ENCODE measurements at places on chromosomes 16 and 17. TPM values are rescaled to one million over a fixed set of nuclear protein-coding genes. Genes with fewer than 3 reads are reported as not detected.

DNA sequence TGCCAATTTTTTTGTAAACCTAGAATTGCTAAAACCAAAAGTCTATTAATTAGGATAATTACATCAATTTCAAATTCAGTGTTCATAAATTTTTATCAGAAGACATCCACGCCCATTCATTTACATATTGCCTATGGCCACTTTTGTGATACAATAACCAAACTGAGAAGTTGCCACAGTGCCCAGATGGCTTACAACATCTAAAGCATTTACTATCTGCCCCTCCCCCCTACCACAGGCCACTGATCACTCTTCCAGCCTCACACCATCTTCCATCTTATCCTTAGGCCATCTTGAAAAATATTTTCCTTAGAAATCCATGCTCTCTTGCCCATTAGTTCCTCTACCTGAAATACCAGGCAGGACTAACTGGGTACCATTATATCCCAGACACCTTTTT lies 6.3 kb upstream of the PRKAR1A start:
- no peak for DNase-seq

DNA sequence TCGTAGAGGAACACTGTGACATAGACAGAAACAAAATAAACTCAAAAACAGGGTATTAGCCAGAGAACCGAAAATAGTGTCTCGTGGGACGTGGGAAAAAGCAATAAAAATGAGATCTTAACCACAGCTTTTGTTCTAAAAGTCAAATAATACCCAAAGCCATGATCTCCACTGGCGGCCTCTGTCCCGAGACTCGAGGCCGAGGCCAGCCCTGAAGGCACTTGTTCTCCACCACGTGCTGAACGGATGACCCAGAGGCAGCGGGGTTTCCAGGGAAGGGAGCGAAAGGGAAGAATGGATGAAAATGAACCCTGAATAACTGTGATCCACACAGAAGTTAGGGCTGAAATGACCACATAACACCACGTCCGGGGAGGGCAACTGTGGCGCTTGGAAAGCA lies 84.8 kb upstream of the CREBBP start:
- DNase-seq, result no peak

DNA sequence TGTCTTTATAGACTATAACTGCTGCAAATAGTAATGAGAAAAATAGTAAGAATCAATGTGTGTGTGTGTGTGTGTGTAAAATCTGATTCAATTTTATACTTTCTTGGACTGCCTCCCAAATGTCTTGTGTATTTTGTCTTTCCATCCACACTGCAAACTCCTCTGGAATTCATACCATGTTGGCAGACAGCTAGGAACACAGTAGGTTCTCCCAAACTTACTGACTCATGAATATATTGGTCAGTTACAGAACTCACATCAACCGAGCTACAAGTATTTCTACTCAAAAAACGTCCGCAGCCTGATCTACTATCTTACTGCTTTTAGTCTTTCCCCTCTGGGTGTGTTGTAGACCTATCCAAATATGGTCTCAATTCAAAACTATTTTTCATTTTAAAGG lies 542.7 kb upstream of the PSMD7 start:
- DNase-seq, result no peak

Gene GALNS
- total RNA-seq, result 16.0 TPM

Gene ACSM2A
- not detected for total RNA-seq

GRCh38 chr17:36703860-36704266 lies 102.5 kb downstream of the MRM1 start:
- no peak for DNase-seq

DNA sequence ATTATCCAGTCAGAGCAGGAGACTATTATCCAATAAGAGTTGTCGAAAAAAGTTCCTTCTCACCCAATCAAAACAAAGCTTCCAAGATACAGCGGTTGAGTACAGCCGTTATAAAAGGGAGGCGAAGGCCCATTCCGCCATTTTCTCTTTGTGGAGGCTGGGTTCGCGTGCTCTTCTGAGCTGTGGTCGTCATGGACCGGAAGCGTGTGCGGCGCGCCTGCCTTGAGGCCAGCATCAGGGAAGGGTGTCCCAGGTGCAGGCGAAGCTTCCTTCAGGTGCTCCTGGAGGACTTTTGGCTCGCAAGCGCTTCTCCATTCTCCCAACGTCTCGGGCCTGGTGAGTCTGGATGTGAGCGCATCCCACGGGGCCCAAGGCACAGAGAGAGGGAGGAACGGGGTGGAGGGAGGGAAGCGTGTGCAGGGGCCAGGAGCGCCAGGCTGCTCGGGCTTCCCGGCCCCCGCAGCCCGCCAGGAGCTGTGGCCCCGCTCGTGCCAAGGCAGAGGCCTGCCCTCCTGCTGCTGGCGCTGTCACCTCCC lies 99.2 kb downstream of the GOSR1 start:
- no peak for DNase-seq

Gene ITGB4
- total RNA-seq, result 2.3 TPM
